ENCODE measurements at places on chromosomes 6 and 20.

DNA sequence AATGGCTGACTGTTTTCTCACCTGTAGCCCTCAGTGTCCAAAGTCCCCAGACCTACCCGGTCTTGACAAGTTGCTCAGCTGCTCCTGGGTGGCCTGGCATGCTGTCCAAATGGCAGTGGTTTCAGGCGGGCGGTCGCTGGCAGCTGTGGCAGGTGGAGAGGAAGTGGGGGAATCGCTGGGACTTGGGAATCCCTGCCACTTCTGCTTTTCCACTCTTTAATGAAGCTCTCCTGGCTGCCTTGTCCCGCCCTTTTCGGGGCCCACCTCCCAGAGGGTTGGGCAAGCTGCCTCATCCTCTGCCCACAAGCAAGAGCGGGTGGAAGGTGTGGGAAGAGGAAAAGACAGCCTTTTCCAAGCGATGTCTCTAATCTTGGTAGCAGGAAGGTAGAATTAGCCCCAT is at the start of gene OCSTAMP:
Gene OCSTAMP, minus strand, starts transcription at position 194 of the 400 bp plus-strand sequence. Its CDS starts 94 bp downstream, at position 100.
- DNase-seq = no peak

GRCh38 chr6:52610011-52610410 is 33.2 kb upstream of the TRAM2 start:
- DNase-seq = no peak

DNA sequence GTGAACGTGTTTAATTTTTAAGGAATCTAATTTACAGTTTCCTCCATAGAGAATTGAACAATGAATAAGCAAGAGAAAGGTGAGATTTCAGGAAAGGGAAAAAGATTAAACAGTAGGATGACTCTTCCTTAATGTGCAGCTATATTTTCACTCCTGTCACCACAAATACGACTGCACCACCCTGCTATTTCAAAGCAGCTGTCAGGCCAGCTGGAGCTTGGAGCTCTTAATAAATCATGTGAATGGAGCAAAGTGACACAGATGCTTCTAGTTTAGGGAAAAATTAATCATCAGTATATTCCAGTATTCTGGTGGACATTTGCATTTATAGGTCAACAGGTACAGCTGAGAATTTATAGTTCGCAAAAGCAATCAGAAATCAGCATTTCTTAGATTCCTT is 56.5 kb upstream of the PKIB start:
- no peak for DNase-seq

DNA sequence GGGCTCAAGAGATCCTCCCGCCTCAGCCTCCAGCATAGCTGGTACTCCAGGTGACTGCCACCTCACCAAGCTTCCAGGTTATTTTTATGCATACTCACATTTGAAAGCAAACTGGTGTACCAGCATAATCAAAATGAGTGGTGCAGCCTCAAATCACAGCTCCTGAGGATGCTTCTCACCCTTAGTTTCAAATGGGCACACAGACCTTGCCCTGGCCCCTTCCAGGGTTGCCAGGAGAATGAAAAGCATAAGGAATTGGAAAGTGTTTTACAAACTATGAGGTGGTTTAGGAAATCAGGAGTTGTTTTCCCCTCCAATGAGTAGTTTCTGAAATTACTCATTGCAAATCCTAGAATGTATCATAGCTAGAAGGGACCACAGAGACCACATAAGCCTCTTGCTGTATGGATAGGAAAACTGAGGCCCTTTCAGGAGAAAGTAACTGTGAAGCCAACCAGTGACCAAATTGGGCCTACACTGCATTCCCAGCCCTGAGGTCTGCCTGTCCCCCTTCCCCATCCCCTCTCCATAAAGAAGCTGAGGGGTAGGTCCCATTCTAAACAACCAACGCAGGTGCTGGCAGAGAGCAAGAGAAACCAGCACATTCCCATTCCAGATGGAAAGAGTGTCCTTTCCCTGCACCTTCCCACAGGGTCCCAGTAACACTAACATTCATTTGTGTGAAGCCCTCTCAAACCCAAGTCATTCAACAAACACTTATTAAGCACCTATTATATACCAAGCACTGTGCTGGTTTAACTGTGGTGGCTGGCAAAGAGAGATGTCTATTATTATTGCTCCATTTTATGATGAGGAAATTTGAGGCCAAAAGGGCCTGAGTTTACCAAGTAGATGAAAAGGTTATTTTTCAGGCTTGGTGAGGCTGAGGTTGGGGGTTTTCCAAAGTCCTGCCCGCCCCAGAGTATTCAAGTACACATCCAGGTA is 2.1 kb upstream of the E2F1 start:
- no peak for DNase-seq

GRCh38 chr6:93419304-93420162 is at the start of gene EPHA7:
Gene EPHA7, minus strand, starts transcription at chr6:93419559. Its CDS starts 218 bp downstream, at chr6:93419341.
- DNase-seq = peak; percentile 97

GRCh38 chr20:34065260-34065659 is 46.8 kb downstream of the EIF2S2 start:
- no peak for DNase-seq

DNA sequence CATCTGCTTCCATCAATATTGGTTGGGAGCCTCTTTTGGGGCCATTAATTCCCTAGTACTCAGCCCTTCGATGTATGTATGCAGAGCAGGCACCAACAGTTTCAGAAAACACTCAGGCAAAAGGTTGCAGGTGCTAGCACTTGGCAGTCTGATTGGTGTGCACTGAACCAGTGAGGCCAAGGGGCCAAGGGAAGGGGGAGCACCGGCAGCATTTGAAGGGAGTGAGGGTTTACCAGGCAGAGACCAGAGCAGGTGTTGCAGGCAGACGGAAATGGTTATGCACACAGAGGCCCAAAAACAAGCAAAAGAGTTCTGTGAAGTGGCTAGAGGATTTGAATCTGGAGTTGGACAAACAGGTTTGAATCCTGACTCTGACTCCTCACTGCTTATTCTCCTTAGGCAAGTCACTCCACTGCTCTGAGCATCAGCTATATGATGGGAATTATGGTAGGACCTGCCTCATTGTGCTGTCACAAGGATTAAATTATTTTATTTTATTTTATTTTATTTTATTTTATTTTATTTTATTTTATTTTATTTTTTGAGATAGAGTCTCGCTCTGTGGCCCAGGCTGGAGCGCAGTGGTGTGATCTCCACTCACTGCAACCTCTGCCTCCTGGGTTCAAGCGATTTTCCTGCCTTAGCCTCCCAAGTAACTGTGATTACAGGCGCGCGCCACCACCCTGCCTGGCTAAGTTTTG is 58.1 kb upstream of the SHLD1 start:
- no peak for DNase-seq

- no peak for DNase-seq
Observed at GRCh38 chr6:157456524-157456829, 75.5 kb downstream of the ZDHHC14 start.

GRCh38 chr6:36827261-36828079 is 11.8 kb downstream of the CPNE5 start:
- DNase-seq = peak; percentile 73

GRCh38 chr20:43959920-43960227 is 45.2 kb downstream of the TOX2 start:
- DNase-seq = no peak

- peak; percentile 63 for DNase-seq
Observed at GRCh38 chr6:138307816-138308730, 69.6 kb upstream of the SMIM28 start.

GRCh38 chr6:138037009-138037504 is 70.2 kb downstream of the PERP start:
- no peak for DNase-seq

DNA sequence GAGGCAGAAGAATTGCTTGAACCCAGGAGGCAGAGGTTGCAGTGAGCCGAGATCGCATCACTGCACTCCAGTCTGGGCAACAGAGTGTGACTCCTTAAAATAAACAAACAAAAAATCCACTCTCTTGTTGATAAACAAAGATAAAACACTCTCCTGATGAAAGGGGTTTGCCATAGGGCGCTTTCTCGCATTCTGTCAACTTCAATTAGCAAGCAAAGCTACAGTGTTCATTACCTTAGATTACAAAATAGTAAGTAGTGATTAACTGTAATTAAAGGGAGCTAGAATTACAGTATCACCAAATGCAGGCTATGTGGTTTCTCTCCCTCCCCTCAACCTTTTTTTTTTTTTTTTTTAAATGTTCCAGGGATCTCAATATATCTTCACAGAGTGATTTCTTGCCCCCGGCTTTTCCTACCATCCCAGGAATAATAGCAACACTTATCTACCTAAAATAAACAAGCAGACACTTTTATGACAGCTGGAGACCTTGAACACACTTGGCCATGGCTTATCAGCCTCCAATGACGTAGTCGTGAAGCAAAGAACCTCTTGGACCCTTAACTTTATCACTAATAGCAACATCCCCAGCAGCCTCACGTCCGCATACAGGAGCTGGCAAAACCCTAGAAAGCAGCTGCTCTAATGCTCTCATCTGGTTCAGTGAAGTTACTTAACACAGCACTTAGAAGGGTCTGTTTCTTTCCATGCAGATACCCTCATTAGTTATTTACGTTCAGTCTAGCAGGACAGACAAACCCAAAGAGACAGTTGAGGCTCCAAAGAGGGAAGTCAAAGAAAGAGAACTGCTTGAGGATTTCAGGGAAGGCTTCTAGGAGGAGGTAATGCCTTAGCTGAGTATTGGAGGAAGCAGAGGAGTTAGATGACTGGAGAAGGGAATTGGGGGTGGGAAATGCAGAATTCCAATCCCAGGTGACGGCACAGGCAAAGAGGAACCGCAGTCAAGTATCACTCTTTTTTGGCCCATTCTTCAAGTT is 37.9 kb upstream of the NEDD9 start:
- DNase-seq = peak; percentile 61

DNA sequence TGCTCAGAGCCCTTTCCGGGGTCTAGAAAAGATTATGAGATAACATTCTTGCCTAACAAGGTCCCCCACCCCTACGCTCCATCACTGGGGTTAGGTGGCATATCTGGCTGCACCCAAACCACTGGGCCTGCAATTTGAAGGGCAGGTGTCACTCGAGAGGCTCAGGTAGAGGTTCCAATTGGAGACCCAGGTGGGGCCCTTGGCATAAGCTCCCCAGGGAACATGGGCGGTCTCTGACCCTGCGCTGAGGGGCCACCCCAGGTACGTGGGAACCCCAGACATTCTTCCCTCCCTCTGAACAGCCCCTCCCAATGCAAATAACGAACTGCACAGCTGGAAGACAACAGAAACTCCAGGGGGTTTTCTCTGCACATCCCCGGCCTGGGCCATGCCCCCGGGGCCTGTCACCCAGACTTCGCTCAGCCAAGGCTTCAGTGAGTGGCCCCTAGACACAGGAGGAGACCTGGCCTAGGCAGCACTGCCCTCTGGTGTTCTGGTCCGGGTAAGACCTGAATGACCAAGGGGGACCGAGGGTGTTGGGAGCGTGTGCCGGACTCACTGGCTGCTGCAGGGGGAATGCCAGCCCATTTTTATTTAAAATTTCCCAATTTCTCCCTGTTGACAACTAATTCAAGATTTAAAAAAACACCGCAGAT is 47.5 kb downstream of the DSTN start:
- DNase-seq = peak; percentile 89

GRCh38 chr20:18999086-18999485 is 185.5 kb downstream of the SCP2D1 start:
- no peak for DNase-seq

DNA sequence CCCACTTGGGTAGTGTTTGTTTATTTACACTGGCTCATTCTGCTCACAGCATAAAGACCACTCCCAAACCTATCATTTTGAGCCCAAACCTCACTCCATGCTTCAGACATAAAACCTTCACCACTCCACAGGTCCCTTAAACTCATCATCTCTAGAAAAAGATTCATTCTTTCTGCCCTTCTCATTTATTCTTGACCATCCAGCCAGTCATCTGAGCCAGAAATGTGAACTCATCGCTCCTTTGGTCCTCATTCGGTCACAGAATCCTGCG is 12.4 kb downstream of the TPMT start:
- DNase-seq = no peak

DNA sequence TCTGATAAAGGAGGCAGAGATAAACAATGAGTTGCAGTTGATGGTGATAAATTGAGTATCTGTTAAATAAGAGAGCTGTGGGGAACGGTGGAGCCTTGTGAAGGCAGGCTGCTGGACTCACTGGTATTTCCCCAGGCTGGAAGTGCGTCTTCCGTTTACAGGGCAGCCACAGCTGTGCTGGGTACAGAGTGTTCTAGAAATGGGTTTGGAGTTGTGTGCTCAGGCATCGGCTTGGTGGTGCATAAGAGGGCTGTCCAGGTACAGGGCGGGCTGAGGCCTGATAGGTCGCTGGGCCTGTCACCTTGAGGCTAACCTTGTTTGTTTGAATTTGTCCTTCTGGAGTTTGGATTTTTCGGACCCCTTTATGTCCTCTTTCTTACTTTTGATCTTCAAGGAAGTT is 39.3 kb downstream of the ARID1B start:
- peak; percentile 61 for DNase-seq

DNA sequence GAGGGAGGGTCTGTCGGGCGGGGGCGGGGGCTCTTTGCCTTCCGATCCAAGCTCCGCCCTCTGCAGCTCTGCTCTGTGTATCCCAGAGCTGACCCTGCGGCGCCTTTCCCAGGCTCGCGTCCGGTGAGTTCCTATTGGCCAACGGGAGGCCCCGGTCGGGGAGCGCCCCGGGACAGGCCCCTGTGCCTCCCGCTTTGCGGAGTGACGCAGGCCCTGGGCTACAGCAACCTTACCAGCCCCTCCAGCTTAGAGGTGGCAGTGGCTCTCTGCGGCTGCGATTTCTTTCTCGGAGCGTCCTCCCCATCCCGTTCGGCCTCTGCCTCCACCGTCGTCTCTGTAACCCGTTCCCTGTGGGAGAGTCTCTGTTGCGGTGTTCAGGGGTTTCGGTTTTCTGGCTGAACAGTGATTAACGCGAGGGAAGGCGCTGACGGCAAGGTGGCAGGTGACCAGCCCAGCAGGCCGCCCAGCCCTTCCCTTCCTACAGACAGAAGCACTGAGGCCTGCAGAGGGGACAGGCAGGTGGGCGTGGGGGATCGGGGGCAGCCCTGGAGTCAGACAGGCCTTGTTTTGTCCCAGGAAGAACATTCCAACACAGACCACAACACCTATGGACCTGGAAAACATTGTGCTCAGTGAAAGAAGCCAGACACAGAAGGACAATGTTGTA is 18.1 kb upstream of the CEBPB start:
- DNase-seq = peak; percentile 90

GRCh38 chr20:51596668-51597388 is 54.3 kb upstream of the NFATC2 start:
- no peak for DNase-seq

GRCh38 chr6:89980353-89980752 is 86.1 kb downstream of the GJA10 start:
- DNase-seq = no peak

DNA sequence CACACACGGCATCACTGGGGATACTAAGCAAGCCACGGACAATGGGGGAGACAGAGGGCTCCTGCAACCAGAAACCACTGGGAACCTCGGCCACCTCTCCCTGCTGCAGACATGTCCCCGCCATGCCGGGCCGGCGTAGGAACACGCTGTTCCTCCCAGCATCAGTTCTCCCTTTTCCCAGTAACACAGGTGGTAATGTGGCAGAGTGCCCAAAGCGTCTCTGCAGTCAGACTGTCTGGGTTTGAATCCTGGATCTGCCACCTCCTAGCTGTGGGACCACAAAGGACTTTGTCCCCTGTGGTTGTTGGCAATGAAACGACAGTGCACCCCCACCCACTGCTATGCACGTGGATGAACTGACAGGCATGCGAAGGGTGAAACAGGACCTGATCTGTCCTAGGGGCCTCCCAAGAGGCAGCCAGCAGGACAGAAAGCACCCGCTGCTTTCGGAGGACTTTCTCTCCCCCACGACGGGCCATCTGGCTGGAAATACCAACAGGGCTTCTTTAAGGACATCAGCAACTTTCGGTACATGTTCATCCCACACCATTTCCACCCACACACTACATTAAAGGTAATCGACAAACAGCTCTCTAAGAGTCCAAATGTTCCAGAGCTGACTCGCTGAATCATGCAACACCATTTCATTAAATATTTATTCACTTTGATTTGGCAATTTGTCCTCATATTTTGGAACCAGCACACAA is 74.1 kb downstream of the SULF2 start:
- no peak for DNase-seq

GRCh38 chr6:41488433-41489119 is 57.6 kb upstream of the FOXP4 start:
- peak; percentile 74 for DNase-seq
